ENCODE measurements at places on chromosomes 7 and 10.

- DNase-seq, result no peak
Measured at GRCh38 chr7:2112261-2113198, 120.2 kb downstream of the MAD1L1 start.

DNA sequence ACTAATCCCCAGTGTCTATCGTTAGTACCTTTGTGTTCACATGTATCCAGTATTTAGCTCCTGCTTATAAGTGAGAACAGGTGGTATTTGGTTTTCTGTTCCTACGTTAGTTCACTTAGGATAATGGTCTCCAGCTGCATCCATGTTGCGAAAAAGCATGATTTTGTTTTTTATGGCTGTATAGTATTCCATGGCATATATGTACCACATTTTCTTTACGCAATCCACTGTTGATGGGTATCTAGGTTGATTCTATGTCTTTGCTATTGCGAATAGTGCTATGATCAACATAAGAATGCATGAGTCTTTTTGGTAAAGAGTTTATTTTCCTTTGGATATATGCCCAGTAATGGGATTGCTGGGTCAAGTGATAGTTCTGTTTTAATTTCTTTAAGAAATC lies 59.1 kb downstream of the CH25H start:
- no peak for DNase-seq

DNA sequence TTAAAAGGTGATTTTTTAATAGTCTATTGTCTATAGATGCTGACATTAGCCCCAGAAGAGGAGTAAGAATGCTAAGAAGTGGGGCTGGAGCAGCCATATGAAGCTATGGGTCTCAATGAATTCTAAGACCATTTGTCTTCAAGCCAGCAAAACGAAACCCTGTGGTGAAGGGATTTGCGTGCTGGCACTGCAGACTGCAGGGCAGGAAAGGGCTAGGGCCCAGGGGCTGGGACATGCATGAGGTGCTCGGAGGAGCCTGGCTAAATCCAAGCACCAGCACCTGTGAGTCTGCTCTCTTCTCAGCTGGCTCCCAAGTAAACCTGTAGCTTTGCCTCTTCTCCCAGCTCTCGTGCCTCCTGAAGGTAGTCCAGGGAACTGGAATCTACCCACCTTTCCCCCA lies 1.3 kb upstream of the NDST2 start:
- no peak for DNase-seq

- no peak for DNase-seq
Measured at GRCh38 chr7:146510088-146510680, 393.6 kb downstream of the CNTNAP2 start.

DNA sequence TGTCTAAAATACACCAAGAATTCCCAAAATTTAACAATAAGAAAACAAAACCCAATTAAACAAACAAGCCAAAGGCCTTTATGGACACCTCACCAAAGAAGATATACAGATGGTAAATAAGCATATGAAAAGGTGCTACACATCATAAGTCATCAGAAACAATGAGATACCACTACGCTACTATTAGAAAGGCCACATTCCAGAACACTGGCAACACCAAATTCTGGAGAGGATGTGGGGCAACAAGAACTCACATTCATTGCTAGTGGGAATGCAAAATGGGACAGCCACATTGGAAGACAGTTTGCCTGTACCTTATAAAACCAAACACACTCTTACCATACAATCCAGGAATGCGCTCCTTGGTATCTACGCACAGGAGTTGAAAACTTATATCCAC lies 291.4 kb downstream of the TNS3 start:
- DNase-seq, result no peak

- DNase-seq, result no peak
Measured at GRCh38 chr10:115056186-115056585, 37.0 kb upstream of the ATRNL1 start.

- no peak for DNase-seq
Measured at GRCh38 chr7:129334473-129334872, 99.8 kb upstream of the STRIP2 start.

Measured in AG09309 (cell line).